ENCODE measurements at places on chromosomes 12 and 14.

- no peak for DNase-seq
Measured at GRCh38 chr12:22206111-22206728, 128.3 kb downstream of the ST8SIA1 start.

DNA sequence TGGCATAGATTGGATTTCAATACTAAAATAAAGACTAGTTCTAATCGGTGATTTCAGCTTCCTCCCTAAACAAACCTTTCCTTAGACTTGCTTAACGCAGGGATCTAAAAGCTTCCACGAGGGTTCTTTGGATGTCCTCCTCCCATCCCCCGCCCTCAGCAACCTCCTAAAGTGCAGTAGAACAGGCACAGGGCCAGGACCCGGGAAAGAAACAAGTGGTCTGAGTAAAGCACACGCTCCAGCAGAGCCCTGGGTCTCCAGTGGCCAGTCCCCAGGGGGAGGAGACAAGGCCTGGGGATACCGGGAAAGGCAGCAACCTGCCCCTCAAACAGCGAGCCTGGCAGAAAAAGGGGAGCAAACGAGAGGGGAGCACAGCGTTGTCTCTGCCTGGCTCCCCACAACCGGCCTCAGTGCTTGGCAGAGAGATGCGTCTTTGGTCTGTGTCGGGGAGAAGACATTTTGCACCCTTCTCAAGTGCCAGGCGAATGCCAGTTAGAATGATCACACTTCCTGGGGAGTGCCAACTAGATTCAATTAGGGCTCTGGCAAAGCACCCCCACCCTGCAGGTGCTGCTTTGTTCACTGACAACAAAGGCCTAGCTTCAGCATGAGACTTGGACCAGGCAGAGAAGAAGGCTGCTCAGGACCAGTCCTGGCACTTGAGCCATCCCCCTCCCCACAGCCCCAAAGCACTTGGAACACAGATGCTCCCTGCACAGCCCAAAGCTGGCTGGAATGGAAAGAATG, 17.1 kb upstream of the SLC6A12 start:
- no peak for DNase-seq

GRCh38 chr12:10739157-10740118, 16.3 kb upstream of the YBX3 start:
- no peak for DNase-seq

- DNase-seq: no peak
Measured at GRCh38 chr12:28963554-28963953, 185.5 kb upstream of the FAR2 start.

- no peak for DNase-seq
Measured at GRCh38 chr14:89359477-89360222, 57.4 kb downstream of the FOXN3 start.

GRCh38 chr14:20801726-20802125, 918 bp downstream of the RNASE1 start:
- no peak for DNase-seq

DNA sequence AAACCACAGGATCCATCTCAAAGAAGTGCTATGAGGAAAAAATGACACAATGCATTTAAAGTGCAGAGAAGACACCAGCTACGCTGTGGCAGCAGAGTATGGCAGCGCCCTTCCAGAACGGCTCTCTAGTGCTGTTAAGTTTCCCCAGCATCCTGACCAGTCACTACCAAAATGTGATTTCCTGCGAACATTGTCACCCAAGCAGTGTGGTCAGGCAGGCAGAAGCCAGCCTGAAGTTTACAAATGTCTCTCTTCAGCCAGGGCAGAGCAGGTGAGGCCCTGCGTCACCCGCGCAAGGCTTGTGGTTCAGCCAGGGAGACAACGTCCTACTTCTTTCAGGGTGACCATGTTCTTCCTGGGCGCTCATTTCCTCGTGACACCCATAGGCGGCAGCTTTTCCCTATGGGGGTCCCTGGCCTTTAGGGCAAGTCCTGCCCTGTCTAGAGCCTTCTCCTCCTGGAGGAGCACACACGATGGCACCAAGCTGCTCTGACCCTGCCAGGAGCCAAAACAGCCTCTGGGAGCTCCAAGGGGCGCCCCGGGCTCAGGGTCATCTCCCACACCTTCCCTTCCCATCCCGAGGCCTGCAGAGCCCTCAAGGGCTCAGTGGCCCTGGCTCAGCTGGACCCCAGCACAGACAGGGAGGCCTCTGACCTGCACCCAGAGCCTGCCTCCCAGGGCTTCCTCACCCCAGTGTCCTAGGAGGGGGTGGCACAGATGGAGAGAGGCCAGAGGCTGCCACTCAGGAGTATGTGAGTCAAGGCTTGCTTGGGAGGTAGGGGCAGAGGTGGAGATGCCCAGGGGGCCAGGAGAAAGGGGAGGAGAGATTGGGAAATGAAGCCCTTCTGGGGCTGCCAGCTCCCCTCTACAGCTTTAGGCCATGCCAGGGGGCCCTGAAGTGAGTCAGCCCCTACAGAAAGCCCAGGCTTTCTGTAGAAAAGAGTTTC, 41.9 kb downstream of the PSMA6 start:
- no peak for DNase-seq

DNA sequence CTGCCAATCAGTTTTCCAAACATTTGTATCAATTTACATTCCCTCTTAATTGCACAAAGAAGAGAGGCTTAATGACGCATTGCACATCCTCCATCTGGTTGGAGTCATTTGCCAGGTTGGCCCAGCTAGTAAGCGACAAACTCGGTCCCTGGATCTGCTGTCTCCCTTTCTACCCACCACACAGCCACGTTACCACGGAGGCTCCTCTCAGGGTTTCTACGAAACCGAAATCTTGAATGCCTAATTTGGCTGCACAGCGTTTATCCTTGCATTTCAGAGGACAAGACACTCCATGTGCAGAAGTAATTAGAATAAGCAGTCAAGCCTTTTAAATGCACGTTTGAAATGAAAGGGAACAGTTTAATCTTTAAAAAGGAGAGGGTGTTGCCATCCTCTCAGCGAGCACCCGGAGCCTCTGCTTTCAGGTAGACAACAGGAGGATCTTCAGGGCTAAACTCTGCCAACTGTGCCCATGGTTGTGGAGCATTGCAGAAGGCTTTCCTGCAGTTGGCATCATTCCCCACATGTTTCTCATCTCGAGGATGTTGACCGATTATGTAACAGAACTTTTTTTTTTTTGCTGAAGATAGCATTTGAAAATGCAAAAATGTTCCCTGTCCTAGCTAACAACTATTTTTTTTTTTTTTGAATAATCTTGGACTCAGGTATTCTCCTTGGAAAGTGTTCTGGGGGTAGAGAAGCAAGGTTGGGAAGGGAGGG, 37.8 kb downstream of the SLC24A4 start:
- no peak for DNase-seq

DNA sequence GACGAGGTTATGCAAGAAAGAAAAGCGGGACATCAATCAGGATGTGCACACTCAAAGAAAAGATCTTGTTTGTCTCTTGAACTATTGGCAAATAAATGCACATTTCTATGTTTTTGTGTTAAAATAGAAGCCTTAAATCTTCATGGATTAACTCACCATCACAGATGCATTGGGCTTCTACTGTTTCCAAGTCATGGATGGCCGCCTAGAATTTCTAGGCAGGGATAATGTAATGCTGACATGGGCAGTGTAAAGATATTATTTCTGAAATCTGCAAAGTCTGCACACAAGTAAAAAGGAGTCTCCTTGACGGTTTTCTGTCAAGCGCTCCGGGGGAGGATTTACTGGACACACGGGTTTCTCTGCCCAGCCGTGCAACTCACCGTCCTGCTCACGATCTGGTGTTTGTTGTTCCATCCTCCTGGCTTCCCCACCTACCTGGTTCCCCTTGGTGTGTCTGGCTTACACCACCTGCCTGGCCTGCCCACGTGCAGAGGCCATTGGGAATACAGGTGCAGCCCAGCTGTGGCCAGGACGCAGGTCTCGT, 103.3 kb upstream of the FZD10 start:
- DNase-seq: no peak

GRCh38 chr14:23483236-23483854, 13.8 kb downstream of the NGDN start:
- no peak for DNase-seq
